ENCODE measurements at places on chromosomes 7 and 10.

- DNase-seq, result no peak
Observed at GRCh38 chr10:97479939-97480338, 18.3 kb downstream of the MMS19 start.

DNA sequence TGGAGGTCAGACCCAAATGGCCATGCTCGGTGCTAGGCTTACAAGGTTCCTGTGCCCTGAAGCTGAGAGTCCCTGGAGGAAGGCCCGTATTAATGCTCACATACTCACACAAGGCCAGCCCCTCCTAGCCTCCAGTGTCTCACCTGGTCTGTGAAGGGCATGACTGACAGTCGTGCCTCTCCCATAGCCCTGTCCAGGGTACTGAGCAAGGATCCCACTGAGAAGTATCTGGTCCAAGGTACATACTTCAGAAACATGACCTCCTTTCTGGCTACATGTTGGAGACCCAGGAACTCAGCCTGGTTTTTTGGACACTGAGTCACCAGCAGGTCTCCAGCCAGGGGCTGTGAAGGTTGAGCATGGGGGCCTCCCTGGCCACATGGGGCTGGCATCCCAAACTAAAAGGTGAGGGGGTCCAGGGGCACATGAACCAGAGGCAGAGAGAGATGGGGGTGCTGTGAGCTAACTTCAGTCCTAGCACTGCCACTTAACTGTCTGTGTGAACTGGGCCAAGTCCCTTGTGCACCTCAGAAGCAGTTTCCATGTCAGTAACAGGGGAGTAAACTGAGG, 17.6 kb upstream of the RASGEF1A start:
- no peak for DNase-seq

GRCh38 chr10:36534471-36535002, 590.9 kb upstream of the ANKRD30A start:
- DNase-seq, result peak; percentile 67

- DNase-seq, result no peak
Observed at GRCh38 chr10:987620-987869, 689 bp upstream of the GTPBP4 start.

- DNase-seq, result no peak
Observed at GRCh38 chr10:132470410-132471124, 67.0 kb upstream of the INPP5A start.
